CD4-positive, alpha-beta T cell treated with Interleukin-15 for 1 hour (primary cell): ENCODE measurements at places on chromosomes 1 and 21.

- no peak for DNase-seq
Observed at GRCh38 chr1:219086956-219087469, 86.7 kb upstream of the LYPLAL1 start.

DNA sequence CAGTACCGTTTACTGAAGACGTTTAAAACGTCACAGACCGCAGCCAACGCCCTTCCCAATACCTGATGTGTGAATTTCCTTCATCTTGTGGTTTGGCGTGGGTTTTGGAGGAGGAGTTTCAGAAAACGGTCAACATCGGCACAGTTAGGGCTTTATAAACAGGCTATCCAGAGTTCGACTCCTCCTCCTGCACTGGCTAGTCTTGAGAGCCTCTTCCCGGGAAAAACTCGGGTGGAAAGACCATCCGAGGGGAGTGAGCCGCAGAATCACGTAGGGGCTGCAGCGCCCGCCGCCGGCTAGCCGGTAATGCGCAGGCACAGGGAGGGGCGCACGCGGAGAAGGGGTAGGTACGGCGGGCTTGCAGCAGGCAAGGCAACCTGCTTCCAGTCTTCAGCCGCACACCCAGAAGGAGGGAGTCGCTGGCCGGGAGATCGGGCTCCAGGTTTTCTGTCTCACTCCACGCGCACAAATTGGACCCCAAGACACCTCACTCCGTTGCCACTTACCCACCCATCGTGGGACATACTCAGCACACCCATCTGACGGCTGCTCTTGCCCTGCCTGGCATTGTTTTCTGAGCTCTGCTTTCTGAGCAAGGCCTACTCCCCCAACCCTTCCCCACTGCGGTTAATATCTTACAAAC is 25.4 kb downstream of the SLC19A2 start:
- DNase-seq, result peak; percentile 26

DNA sequence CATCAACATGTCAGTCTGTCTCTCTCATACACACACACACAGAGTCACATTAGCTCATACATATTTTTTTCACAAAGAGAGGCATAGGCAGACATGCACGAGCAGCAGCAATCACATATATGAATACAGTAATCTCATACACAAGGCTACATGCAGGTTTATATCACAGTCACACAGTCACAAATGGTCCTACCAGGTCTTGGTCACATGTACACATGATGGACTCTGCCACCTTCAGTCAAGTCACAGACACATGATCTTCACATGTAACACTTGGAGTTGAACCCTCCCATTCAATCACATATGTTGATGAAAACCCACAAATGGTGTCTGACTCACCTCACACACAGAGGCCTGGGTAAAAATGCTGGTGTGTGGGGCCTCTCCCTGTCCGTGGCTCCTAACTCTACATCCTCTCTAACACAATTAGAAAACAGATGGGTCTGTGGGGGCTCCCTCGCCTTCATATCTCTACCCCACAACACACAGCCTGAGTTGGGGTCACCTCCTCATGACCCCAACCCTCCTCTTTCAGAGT is 27.9 kb downstream of the RIMS3 start:
- DNase-seq, result no peak

- no peak for DNase-seq
Observed at GRCh38 chr1:183198463-183198862, 12.4 kb downstream of the LAMC2 start.

DNA sequence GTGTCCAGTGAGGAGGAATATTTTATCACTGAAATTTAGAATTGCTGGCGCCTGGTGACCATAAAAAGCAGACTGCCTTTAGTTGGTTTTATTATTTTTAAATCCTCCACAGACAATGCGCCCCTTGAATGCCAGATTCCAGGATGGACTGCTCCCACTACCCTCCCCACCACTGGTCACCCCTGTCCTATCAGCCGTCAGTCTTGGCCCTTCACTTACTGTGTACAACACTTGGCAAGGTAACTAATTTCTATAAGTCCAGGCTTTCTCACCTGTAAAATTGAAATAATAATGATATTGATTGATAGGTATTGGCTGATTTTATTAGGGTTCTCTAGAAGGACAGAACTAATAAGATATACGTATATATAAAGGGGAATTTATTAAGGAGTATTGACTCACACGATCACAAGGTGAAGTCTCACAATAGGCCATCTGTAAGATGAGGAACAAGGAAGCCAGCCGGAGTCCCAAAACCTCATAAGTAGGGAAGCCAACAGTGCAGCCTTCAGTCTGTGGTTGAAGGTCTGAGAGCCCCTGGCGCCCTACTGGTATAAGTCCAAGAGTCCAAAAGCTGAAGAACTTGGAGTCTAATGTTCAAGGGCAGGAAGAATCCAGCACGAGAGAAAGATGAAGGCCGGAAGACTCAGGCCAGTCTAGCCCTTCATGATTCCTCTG is 17.8 kb downstream of the RHEX start:
- DNase-seq, result no peak

- DNase-seq, result no peak
Observed at GRCh38 chr1:154999571-155000410, 2.8 kb upstream of the ZBTB7B start.
